ENCODE measurements at places on chromosomes 4 and X.

GRCh38 chr4:23266401-23266800, 573.7 kb downstream of the GBA3 start:
- no peak for DNase-seq

GRCh38 chrX:135477576-135477975, 42.9 kb upstream of the INTS6L start:
- peak; percentile 58 for DNase-seq

DNA sequence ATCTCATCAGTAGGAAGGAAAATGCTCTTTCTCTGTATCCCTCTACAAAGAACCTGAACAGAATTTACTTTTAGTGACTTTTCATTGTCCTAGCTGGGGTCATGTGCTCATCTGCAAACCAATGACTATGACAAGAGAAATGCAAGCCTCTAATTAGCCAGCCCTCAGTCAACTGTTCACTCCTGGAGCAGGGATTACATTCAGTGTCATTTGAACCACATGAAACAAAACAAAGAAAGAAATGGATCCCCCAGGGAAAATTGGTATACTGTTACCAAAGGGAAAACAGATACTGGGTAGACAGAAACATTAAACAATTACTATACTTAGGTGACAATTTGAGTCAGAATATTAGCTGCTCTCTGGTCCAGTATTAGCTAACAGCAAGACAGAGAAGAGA, 173.6 kb downstream of the RCHY1 start:
- no peak for DNase-seq

DNA sequence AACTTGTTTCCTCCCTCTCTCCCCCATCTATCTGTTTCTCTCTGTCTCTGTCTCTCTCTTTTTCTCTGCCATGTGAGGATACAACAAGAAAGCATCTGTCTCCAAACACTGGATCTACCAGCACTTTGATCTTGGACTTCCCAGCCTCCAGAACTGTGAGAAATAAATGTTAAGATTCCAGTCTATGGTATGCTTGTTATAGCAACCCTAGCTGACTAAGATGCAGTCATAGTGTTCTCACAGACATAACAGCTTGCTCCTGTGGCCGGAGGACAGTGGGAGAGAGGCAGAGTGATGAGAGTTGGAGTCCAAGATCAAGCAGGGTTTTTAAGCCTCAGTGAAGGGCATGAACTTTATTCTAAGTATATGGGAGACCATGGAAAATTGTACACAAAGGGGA, 8.8 kb upstream of the NKX3-2 start:
- no peak for DNase-seq

DNA sequence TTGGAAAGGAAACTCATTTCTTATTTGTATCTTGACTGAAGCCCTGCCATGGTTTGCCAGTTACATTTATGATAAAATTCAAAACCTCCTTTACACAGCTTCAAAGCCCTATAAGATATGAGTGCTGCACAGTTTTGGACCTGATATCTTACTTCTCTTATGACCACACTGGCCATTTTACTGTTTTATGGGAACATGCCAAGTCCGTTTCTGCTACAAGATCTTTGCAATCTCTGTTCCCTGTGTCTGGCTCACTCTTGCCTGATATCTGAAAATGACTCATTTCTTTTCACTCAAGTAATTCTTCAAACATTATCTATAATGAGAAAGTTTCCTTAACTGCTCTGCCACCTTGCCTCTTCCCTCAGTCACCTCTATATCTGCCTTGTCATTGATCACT, 247.3 kb downstream of the SPOCK3 start:
- no peak for DNase-seq

GRCh38 chr4:650951-651883, 22.9 kb downstream of the ATP5ME start:
- DNase-seq = no peak

- DNase-seq = no peak
These were observed 697.0 kb upstream of the INTU start for GRCh38 chr4:126935801-126936200.

DNA sequence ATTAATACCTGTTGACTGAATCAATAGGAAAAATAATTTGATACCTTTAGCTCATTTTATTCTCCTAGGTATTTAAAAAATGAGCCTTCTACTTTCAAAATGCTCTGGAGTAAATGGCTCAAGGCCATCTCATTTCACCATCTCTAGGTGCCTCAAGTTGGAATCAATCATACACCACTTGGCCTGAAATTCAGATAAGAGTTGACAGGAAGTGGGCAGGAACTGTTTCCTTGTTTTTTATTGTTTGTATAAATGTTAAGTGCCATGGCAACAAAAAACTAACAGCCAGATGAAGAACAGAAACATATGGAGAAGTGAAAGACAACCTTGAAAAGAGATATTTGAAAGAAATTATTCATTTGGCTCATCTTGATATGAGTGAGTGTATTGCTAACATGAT, 12.4 kb downstream of the LIMCH1 start:
- DNase-seq = no peak

- DNase-seq = no peak
These were observed 522.2 kb upstream of the NR3C2 start for GRCh38 chr4:148964456-148964855.

DNA sequence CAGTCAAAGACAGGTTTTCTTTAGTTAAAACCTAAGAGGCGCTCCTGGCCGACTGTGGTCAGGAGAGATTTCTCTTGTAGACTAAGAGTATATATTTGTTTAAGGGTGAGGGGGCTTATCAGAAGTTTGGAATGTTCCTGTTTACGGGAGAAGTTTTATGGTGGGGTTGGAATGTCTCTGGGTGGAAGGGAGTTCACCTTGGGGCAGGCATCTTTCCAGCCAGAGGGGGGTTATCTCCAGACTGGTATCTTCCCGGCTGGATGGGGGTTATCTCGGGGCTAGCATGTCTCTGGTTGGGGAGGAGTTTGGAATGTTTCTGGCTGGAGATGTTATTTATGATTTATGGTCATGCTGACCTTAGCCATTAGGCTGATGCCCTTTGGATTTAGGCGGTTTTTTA, 116.0 kb downstream of the COX7B2 start:
- DNase-seq = no peak

- DNase-seq = peak; percentile 75
These were observed 95.5 kb downstream of the CASK start for GRCh38 chrX:41827886-41828285.

DNA sequence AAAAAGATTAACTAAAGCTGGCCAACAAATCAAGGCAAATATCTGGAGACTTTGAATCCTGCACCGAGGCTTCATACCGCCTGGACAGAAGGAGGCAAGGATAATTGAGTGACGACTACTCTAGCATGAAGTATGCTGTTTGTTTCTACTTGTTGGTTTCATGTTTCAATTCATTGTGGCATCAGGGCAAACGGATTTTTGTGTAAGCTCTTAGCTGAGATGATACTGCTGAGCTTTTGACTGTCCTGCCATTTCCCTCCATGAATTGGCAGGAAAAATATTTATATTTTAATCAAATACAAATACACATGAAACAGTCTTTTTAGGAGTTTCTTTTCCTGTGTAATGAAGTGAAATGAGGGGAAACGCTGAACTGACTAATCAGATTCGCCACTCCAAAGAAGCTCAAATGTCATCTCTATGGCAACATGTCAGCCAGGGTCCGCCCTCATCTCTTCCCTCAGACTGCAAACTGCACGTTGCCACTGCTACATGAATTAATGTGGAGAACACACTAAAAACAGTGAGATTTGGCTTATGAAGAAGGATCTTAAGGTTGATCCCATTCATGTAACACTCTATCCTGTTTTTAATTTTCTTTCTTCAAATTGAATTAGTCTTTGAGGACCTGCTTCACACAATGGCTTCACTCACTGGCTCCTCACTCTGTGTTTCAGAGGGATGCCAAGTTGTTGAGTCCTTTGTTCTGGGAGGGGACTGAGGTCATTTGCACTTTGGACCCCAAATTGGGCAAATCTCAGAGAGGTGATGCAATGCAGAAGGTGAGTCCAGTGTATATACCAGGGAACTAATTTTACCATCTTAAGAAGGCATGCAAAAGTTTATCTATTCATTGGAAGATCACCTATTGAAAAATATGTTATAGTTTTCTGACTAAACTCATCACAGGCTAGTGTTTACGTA, 149.6 kb upstream of the MID1 start:
- peak; percentile 49 for DNase-seq

GRCh38 chr4:57109411-57109846, 756 bp downstream of the IGFBP7 start:
- no peak for DNase-seq

GRCh38 chrX:40314070-40314469, 216.3 kb upstream of the BCOR start:
- DNase-seq = no peak
